ENCODE measurements at places on chromosomes 3 and 15.

DNA sequence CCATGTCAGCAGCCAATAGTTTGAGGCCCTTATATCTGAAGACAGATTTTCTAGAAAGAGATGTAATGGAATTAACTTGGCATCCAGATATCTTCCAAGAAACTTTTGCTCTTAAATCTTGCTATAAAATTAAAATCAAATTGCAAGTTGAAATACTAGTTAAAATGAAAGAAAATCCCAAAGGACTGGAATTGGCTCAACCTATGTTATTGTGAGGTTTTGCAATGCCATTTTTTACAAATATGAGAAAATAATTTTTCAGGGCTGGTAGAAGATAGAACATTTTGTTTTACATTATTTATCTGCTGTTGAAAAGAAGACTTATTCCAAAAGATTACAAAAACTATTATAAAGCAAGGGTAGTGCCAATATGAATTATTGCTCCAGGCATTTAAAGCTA lies 92.2 kb upstream of the AGTR1 start:
- DNase-seq, result no peak

- DNase-seq, result no peak
These were observed 20.5 kb downstream of the RBPMS2 start for GRCh38 chr15:64754663-64755426.

- no peak for DNase-seq
These were observed 66.2 kb downstream of the RASA2 start for GRCh38 chr3:141553055-141553454.

GRCh38 chr15:99165956-99166689 lies 61.2 kb downstream of the SYNM start:
- no peak for DNase-seq

DNA sequence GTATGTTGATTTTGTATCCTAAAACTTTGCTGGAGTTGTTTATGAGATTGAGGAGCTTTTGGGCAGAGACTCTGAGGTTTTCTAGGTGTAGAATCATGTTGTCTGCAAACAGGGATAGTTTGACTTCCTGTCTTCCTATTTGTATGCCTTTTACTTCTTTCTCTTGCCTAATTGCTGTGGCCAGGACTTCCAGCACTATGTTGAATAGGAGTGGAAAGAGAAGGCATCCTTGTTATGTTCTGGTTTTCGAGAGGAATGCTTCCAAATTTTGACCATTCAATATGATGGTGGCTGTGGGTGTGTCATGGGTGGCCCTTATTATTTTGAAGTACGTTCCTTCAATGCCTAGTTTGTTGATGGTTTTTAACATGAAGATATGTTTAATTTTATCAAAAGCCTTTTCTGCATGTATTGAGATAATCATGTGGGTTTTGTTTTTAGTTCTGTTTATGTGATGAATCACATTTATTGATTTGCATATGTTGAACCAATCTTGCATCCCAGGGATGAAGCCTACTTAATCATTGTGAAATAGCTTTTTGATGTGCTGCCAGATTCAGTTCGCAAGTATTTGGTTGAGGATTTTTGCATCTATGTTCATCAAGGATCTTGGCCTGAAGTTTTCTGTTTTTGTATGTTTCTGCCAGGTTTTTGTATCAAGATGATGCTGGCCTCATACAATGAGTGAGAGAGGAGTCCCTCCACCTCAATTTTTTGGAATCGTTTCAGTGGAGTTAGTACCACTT lies 188.1 kb downstream of the MINAR1 start:
- no peak for DNase-seq

GRCh38 chr3:46668116-46668515 lies 25.4 kb downstream of the ALS2CL start:
- no peak for DNase-seq

Measured in GM12864 (cell line).